ENCODE measurements at places on chromosomes 2 and 18.

- DNase-seq: no peak
These were observed 106.2 kb downstream of the CYRIA start for GRCh38 chr2:16559278-16560067.

- DNase-seq: no peak
These were observed 239.1 kb downstream of the SEPTIN10 start for GRCh38 chr2:109374548-109375130.

- no peak for DNase-seq
These were observed 804.5 kb downstream of the TDRD15 start for GRCh38 chr2:21928292-21928691.

- no peak for DNase-seq
These were observed 2.2 kb downstream of the B3GNT2 start for GRCh38 chr2:62197925-62198633.

GRCh38 chr2:50097148-50097547 lies 934.8 kb downstream of the NRXN1 start:
- DNase-seq: no peak

- DNase-seq: no peak
These were observed 297.3 kb downstream of the ETAA1 start for GRCh38 chr2:67694445-67694844.

GRCh38 chr2:86072271-86072858 lies 33.3 kb downstream of the POLR1A start:
- no peak for DNase-seq

DNA sequence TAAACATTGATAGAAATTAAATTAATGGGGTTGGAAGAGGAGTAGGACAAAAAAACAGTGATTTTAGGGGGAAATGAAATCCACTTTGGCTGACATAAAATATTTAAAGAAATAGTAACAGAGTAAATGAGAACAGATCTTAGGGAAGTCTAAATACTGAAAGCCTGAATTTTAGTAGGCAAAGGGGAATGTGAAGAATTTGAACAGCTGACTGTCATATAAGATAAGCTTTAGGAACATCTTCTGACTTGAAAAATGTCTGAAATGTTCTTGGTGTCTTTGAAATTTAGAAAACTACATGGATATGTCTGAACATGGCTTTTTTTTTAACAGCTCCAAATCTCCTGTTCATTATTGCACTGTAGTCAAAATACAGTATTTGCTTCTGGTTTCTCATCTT lies 150.3 kb downstream of the CALCRL start:
- no peak for DNase-seq

- DNase-seq: no peak
These were observed 1.5 kb downstream of the SOWAHC start for GRCh38 chr2:109615637-109616144.

- no peak for DNase-seq
These were observed 10.8 kb upstream of the SMAD7 start for GRCh38 chr18:48961547-48961946.

DNA sequence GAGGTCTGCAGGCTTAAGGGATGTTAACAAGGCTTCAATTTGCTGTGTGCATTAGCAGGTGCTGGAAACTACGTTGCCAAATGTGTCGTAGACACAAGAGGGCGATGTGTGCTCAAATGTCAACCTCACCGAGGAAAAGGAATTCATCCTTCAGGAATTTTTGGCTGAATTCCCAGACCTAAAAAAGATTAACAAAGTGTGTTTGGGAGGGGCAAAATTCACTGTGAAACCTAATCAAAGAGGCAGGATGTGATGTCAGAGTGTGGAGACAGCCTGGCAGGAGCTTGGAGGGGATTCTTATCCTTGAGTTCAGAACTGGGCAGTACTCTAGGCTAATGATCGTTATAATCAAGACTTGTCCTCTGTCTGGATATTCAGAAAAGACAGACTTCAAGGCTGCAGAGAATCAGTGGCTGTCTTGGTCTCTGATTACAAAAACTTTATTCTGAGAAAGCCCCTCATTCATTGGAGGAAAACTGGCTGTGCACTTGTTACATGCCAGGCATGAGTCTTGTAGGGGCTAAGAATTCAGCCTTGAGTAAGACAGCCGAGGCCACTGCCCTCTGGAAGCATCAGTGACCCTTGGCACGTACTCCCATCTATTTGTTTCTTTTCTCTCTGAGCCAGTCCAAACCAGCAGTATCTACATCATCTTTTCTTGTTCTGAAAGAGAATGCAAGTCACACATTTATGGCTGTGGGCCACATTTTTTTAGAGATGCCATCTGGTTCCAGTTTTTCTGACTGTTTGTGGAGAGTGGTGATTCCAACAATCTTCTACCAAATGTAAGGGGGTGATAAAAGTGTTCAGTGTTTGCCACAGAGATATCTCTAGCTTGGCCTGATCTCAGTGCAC lies 18.7 kb upstream of the SCYGR1 start:
- no peak for DNase-seq

DNA sequence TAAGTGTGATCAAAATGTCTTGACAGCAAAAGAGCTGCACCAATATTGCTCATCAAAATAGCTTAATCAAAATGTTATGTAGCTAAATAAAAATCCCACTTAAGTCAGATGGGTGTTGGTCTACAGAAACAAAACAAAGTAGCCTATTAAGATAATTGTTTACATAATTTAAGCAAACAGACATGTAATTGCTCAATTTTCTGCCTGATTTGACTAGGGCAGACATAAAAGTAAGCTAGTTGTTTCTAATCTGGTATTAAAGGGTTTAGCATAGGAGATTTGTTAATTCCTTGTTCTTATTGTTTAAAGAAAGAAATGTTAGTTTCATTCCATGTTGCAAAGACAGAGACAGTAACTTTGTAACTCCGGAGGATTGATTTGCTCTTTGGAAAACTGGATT lies 11.5 kb upstream of the FEZ2 start:
- DNase-seq: no peak

DNA sequence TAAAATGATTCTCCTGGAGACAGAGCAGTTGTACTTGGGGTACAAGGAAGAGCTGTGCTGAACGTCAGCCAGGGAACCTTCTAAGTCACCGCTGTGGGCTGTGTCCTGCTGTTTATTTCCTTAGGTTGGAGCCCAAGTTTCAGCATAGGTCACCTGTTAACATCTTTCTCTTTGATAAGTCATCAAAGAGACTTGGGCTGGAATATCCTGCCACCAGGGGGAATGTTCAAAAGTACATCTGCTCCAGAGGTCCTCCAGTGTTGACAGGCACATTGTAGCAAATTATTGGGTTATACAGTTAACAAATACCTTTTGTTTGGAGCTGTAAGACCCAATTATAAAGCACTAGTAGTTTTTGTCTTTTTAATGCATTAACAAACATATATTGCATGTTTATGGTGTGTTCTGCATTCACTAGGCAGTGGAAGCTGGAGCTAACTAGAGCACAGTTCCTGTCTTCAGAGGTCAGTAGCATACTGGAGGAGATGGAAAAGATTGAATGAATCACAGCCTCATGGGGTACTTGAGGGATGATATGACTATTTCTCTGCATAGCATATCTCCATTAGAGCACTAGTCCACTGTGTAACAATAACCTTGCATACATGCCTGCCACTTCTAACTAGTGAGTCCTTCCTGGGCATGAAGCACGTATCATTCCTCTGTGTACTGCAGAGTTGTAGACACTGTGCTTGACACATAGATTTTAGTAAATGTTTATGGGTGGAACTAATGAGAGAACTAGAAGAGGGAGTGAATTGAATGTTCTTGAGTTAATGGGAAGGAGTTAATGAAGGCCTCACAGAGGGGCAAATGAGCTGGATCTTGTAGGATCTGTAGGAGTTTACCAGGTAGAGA lies 182.1 kb downstream of the AGAP1 start:
- no peak for DNase-seq

DNA sequence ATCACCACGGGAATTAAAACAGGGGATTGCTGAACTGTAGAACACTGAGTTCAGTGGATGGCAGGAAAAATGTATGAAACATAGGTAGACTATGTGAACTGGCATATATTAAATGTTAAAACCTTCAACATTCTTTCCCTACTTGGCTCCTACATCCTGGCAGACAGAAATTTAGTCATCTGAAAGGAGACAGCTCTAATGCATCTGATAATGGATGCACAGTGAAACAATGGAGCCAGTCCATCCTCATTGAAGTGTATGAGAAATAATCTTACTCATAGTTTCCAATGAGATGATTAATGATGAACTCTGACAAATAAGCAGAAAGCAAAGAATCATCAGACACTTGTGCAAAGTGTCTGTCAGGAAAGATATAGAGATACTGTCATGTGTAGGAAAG lies 1629.7 kb upstream of the TMEFF2 start:
- DNase-seq: no peak

DNA sequence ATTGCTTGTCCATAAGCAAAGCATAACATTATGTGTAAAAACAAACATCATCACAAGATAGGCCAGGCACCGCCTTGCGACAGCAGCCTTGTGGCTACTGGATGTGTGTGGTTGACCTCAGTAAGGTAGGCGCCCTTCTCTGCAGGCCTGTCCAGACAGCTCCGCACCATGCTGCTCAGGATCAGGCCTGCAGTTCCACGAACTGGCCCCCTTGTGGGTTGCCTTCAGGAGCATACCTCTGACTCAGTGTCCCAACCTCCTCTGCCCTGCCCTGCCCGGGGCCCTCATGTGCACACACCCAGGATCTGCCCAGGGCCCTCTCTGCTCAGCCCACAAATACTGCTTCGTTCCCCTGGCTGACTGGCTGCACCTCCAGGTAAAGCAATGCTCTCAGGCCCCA lies 16.1 kb upstream of the ZNF236 start:
- no peak for DNase-seq

- peak; percentile 69 for DNase-seq
These were observed 2.9 kb upstream of the MAL start for GRCh38 chr2:95022309-95023221.

GRCh38 chr2:136005462-136006196 lies 20.2 kb upstream of the DARS1 start:
- no peak for DNase-seq

DNA sequence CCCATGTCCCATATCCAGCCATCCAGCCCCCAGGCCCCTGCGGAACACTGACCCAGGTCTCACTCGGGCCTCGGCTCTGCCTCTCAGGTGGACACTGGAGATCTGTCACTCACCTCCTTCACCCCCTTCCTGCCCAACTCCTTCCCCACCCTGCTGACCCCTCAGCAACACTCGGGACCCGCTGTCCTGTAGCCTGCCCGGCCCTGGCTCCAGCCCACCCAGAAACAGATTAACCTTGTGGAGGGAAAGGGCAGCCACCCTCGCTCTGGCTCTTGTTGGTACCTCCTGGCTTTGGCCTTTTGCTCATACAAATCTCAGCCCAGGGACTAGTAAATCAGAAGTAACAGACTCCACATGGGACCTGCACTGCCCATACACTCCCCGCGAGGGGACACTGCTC lies 29.8 kb upstream of the PRLH start:
- no peak for DNase-seq

DNA sequence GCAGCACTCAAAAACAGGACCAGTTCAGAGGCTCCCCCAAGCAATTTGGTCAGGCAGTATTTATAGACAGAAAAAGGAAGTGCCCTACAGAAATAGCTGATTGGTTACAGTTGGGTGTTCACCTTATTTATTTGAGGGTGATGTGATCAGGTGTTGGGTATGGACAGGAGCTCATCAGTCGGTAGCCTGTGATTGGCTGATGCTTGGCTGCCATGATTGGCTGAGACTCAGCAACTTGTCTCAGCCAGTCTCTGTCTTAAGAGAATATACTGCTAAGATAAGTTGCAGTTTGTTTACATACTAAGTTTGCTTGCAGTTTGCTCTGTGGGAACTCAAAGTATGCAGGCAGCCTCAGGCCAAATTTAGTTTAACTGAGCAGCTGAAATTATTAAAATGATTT lies 9.4 kb downstream of the ABCG8 start:
- no peak for DNase-seq

GRCh38 chr2:43399515-43400264 lies 173.3 kb upstream of the ZFP36L2 start:
- no peak for DNase-seq

- no peak for DNase-seq
These were observed 27.1 kb downstream of the SH2D6 start for GRCh38 chr2:85445316-85446295.

GRCh38 chr2:24490181-24490689 lies 819 bp upstream of the NCOA1 start:
- DNase-seq: no peak

- DNase-seq: no peak
These were observed 95.3 kb downstream of the EIPR1 start for GRCh38 chr2:3282056-3282998.

- DNase-seq: no peak
These were observed 813 bp upstream of the MEIS1 start for GRCh38 chr2:66433945-66434678.

- DNase-seq: no peak
These were observed 60.6 kb downstream of the ZCCHC2 start for GRCh38 chr18:62583376-62583775.

DNA sequence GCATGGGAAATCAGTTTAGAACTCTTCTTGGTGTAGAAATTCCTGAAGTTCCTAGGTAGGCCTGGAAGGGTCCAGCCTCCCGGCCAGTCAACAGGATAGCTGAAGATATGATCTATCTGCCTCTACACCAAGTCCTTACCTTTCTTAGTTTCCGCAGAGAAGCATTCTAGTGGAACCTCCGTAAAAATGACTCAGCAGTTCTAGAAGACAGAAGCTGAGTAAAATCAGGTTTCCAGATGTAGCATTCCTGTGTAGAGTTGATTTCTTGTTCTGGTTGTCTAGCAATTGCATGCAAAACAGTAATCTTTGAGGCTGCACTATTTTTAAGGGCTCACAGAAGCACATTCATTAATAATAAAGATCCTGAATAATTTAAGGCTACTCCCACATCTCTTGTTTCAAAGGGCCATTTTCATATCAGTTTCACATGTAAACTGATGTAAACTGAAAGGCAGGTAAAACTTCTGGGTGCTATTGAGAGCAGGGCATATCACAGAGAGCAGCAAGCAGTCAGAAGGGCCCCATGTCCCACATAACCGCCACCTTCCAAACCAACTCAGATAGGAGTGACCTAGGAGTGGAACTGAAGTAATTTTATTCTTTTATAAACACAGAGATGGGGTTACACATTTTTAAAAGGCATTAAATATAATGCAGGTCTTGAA lies 3.2 kb upstream of the DYTN start:
- DNase-seq: no peak

- DNase-seq: no peak
These were observed 95.0 kb upstream of the ST3GAL5 start for GRCh38 chr2:85983766-85984165.

DNA sequence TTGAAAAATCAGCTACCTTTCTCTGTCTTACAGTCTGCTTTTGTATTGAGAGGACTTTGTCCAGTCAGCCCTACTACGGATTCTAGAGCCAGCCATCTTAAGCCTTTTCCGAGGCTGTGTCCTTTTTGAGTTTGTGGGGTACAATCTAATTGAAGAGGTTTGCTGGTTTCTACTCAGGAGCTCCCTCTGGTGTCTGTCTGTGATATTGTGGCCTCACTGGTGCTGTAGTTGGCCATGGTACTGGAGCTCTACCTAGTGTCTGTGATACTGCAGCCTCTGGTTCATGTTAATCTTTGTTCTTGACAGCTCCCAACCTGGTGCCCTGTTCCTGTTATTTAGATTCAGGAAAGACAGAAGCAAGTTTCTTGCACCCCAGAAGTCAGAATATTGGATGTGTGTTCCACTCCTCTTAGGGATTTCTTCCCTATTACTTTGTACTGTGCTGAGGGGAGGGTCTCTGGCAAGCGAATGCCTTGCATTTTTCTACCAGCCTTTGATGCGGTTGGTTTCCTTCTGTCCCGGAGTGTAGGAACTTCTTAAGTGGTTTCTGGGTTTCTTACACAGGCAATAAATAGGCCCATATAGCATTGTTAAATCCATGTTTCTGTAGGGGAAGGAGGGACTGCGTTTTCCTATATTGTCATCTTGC lies 78.5 kb downstream of the ACSL3 start:
- peak; percentile 35 for DNase-seq
